ENCODE measurements at places on chromosomes 3 and 15.

GRCh38 chr3:187746442-187747281, 1.4 kb upstream of the BCL6 start:
- DNase-seq: no peak

DNA sequence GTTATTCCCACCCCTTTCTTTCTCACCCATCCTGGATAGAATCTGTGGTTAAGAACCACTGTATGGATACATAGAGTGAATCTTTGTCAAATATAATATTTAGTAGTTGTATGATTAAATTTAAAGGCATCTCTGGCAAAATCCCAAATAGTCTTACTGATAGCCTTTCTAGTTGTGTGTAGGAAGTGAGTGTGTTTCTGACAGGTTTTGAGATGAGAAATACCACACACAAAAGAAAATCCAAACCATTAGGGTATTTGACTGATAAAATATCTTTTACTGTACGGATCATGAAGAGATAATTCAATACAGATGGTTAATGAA, 44.7 kb upstream of the PLCL2 start:
- DNase-seq: no peak

- no peak for DNase-seq
Measured at GRCh38 chr3:195196266-195196665, 74.7 kb downstream of the XXYLT1 start.

- no peak for DNase-seq
Measured at GRCh38 chr3:143040261-143040879, 39.0 kb downstream of the U2SURP start.

DNA sequence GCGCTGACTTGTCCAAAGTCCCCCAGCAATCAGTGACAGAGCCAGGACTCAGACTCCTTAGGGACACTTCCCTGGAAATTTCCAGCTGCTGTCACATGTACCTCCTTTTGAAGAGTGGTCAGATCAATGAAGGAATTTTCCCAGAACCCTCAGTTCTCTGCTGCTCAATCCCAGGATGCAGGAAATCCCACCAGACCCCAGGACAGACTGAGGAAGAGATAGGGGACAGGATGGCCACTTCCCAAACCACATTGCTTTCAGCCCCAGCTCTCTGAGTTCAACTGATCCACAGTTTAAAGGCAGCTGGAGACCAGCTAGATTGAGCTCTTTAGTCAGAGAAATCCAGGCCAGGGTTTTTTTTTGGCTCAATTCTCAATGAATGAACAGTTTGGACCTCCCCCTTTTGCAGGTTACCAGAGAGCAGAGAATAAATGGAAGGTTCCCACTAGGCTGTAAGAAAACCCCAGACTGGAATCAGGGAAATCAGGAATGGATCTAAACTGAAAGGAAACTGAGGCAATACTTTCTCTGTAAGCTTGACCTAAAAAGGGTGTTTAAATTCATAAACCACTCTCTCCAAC, 1.5 kb downstream of the CYP1A1 start:
- peak; percentile 21 for DNase-seq

GRCh38 chr3:53091011-53091410, 39.2 kb downstream of the RFT1 start:
- DNase-seq: no peak

DNA sequence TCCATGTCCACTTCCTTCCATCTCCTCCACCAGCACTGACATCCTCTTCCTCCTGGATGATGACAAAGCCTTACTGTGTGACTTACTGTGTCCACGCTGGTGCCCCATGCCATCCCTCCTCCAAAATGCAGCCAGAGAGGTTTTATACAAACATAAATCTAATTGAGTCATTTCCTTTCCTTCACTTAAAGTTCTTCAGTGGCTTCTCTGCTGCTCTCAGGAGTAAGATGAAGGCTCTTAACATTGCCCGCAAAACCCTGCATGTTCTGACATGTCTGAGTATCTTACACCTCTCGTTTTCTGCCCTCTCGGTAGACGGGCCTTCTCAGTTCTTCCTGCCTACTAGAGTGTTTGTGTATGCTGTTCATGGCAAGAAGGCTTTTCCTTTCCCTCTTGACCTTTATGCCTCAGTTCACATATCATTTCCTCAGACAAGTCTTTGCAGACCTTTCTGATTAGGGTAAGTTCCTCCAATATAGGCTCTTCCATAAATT, 175.5 kb downstream of the CFAP20DC start:
- no peak for DNase-seq

DNA sequence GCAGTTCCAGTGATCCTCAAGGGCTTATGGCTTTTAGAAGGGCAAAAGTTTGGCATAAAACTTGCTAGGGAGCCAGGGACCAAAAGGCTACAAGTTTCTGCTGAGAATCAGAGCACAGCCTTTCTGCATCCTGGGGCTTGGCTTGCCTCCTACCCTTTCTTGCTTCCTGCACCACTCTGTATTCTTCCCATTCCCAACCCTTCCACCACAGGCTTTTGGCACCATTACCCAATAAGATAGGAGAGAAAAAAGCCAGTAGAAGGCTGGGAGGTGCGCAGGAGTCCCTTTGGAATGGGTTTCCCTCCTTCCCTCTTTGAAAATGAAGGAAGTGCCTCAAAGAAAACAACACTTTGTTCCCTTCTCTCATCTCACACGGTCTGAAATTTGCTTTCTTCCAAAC, 268.6 kb downstream of the PDCD6IP start:
- no peak for DNase-seq

DNA sequence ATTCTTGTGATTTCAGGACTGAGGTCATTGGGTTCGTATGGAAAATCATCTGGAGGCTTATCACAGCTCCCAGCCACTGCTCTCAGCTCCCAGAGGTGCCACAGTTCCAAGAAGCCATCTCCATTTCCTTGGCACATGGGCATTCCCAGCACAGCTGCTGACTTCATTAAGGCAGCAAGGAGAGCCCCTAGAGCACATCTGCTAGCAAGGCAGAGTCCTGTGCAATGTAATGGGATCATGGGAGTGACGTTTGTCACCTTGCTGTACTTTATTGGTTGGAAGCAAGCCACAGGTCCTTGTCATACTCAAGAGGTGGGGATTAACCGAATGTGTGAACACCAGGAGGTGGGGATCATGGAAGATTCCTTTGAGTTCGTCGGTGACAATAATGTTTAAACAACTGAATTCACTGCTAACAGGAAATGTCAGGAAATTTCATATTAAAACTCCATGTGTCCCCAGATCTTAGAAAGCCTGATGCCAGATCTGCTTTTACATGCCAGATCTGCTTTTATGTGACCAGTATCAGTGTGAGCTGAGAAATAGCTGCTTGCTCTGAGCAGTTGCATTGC, 148.8 kb downstream of the GABRG3 start:
- no peak for DNase-seq

DNA sequence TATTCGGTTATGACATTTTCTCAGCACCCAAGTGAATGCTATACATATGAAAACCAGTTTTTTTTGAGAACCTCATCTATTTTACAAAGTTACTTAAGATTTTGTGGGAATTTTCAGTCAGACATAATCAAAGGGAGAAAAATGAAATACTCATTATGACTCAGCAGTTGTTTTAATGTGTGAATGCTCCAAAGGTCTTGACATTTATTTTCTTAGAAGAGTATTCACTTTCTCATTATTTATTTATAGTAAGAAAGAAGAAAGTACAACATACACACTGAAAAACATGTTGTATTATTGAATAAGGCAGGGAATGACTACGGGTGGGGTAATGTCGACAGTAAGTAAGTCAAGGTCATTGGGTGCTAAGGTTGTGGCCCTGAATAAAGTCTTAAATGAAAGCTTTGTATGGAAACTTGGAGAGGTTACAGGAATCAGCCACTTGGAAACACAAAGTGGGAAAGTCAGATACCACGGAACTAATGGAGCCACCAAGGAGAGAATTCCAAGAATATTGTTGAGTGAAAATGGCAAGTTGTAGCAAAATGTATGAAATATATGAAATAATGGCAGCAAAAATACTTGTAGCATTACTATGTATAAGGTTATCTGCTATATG, 844.5 kb downstream of the TBL1XR1 start:
- no peak for DNase-seq

DNA sequence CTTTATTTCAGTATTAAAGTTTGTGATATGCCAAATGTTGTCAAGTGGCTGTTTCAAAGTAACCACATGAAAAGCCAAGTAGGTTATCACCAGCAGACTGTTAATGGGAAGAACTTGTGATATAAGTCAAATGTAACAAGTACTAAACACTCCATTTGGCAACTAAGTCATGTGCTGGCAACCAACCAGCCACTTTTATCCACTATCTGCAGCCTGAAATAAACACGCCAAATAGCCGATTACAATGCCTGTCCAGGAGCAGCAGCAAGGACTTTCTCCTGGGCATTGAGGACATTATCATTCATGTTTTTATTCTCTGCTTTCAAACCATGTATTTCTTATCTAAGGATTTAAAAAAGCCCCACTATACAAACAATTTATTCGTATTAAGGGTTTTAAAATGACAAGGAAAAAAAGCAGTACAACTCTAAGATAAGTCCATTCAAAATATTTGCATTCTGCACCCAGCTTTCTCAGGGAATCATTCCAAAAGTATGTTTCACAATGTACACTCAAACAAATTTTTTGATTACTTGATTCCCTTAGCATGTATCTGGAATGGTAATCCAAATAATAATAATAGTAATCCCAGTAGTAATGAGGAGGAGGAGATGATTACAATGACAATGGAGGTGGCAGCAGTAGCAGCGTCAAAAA, 448.6 kb downstream of the ERC2 start:
- no peak for DNase-seq

GRCh38 chr3:18195836-18196235, 229.3 kb downstream of the SATB1 start:
- DNase-seq: no peak

DNA sequence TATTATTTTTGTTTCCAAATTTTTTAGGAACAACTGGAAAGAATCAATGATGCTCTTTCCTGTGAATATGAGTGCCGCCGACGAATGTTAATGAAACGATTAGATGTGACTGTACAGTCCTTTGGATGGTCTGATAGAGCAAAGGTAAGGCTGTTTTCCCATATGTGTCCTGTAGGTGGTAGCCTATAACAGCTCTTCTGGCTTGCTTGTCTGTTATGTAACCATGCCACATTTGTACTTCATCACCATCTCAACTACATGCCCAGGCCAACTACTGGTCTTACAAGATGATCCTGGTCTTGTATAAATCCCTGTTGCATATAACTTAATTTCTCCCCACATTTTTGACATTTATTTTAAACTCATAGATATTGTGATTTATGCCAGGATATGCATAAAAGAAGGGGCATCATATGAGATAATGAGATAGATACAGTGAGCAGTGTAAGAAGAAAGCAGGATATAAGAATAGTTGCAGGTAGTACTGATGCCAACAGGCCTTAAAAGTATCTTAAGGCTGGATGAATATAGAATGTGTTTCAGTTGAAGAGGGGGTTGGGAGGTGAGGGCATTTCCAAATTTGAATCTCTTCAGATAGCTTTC, 20.3 kb downstream of the FAM98B start:
- DNase-seq: peak; percentile 60

DNA sequence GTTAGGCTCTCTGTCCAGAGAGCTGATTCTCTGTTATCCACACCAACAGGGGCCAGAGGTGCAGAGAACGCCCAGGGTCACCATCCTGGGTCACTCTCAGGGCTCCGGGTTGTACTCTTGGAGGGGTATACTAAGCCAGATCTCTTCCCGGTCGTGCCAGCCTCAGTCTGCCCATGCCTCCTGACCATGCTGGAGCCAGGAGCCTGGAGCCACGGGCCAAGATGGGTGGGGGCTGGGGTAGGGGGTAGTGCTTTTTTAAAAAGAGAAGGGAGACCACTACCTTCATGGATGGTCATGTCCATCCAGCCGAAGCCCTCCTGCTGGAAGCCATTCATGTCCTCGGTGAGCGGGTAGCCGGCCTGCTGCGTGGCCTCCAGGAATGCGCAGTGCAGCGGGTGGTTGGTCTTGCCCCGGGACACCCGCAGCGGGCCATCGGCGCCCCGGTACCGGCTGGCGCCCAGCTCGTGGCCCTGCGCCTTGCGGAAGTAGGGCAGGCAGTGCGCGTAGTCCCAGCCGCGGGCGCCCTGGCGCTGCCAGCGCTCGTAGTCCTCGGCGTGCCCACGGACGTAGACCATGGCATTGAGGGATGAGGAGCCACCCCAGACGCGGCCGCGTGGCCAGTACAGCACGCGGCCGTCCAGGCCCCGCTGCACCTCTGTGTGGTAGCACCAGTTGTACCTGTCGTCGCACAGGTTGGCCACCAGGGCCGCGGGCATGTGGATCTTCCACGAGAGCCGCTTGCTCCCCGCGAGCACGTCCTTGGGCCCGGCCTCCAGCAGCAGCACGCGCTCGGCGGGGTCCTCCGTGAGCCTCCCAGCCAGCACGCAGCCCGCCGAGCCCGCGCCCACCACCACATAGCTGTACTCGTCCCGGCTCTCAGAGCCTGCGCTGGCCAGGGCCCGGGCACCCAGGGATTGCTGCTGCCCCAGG, 22.9 kb downstream of the CHDH start:
- DNase-seq: no peak

DNA sequence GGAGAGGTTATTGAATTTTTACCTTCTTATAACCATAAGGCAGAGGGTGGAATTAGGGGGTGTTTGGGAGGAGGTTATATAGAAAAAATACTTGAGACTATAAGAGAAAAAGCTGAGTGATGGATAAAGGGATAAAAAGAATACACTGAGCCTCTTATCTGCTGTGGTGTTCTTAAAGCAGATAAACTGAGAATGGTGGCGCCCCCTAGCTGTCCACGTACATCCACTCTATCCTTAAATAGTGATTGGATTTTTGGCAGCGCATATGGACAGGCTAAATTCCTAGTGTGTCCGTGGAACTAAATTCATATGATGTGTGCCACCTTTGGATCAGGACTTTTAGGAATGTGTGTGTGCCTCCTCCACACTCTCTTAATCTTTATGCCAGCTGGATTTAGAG, 121.1 kb downstream of the OXSM start:
- DNase-seq: no peak

DNA sequence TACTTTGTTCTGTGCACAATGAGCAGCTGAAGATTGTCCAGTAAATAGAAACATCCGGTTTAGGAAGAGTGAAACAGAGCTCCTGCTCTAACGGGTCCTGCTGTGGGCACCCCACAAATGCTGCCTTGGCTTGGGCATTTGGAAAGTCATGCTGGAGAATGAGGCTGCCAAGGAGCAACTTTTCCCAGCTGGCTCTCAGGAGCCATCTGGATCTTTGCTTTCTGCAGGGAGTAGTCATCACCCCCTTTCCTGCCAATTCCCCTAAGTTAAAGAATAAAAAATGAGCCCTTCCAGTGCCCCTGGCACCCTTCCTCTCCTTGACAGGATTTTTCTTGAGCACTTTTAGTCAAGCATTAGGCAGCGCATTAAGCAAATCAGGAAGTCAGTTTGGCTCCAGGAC, 90.0 kb downstream of the FAM43A start:
- DNase-seq: no peak

DNA sequence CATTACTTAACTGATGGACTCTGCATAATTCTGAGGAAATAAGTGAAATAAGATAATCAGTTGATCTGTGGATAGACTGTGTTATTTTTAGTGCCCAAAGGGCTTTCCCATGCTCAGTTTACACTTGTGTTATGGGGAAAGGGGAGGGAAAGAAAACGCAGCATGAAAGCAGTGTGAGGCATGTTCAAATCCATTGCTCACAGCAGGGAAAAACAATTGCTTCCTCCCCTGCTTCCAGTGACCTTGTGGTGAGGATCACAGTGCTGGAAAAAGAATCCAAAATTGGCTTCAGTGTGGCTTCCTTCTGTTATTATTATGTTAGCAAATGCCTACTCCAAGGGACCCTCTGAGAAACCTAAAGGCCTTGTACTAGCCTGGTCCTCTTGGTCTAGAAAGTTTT, 285.1 kb upstream of the CDIN1 start:
- DNase-seq: no peak
